ENCODE measurements at places on chromosomes 2 and 18.

DNA sequence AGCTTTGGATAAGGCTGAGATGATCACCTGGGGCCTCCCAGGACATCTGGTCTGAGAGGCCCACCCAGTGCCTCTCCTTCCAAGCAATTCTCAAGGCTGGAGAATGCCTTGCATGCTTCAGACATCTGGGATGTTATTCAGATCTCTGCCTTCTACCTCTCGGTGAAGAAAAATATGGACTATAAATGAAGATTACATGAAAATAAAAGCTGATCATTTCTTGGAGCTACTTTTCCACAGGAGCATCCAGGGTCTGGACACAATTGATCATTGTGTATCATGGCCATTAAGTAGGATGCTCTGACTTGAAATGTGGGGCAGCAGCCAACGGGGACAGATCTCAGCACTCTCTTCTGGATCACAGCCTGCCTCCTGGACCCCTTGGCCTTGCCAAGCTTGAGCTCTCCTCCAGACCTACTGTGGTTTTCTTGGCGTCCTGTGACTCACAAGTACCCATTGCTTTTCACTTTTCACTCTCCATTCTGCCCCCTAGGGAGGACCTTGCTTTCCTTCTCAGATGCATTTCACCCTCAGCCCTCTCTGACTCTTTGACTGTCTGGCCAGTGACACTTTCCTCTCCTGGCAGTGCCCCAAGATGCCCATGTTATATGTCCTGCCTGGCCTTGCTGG lies 203.1 kb downstream of the INSIG2 start:
- no peak for DNase-seq

DNA sequence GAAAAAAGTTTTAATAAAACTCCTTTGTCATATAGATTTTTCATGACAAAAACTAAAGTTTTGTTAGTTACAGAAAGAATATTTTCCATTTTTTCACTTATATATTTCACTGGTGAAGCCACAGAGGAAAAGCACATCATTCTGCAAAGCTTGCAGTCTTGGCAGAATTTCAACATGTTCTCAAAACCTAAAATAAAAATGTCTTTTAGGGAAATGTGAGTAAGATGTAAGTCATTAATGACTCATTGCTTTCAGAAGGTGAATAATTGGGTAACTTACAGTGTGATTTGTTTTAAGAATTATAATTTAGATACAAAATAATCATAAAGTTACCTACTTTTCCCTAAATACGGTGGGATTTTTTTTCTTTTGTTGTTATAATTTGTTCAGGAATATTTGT lies 43.4 kb upstream of the TNFRSF11A start:
- no peak for DNase-seq

- no peak for DNase-seq
These were observed 779.8 kb downstream of the RNF144A start for GRCh38 chr2:7697052-7697451.

DNA sequence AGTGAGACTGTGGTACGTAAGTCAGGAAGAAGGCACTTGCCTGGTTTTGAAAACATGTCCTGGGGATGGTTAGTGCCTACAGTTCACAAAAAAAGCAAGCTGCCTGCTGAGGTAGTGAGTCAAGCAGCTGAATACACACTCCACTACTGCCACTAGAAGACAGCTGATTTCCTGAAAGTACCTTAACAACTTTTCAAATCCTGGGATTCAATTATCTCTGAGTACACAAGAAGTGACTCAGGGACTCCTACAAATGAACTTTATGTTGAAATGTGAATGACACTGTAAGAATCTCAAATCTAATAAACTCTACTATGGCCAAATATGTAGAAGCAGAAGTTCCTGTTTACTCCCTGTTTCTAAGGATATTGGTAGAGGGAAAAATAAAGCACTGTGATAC lies 58.0 kb upstream of the ARL5A start:
- no peak for DNase-seq
